H54 (cell line): ENCODE measurements at places on chromosomes 1 and 21.
A peak's percentile ranks its signal among the peaks of the same experiment; 100 is the strongest.

DNA sequence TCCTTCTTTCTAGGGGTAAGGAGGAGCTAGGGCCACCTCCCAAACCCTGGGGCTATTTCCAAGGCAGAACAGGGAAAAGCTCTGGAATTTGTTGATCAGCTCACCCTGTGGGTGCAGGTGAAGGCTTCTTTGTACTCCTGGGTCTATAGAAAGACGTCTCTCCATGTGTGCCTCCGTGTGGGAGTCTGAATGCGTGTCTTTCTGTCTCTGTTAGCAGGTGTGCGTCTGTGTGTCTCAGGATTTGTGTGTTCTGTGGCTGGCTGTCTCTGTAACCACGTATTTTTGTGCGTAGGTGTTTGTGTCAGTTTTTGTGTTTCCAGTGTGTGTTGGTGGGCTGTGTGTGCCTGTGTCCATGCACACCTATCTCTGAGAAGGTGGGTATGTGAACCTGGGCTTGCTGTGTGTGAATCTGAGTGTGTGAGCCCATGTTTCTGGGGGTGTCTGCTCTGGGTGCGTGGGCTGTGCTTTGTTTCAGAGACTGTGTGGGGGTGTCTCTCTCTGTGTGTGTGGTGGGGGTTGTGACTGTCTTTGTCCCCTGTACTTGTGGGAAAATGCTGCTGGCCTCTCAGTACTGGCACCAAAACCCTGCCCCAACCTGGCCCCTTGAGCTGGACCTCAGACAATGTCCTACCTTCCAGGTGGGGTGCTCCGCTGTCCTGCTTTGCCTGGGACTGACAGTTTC, 12.7 kb upstream of the ETV3L start:
- no peak for DNase-seq

DNA sequence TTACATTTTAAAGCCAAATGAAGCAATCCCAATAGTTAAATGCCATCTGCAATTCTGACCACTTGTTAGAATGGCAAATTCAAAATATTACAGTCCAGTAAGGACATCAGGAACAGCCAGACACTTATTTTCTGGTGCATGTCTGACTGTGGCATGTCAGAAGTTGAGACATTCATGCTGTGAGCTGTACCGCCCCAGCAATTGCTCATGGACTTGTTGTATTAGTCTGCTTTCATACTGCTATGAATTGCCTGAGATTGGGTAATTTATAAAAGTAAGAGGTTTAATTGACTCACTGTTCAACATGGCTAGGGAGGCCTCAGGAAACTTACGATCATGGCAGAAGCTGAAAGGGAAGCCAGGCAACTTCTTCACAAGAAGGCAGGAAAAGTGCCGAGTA, 19.1 kb downstream of the DDAH1 start:
- DNase-seq, result no peak

- DNase-seq, result no peak
Measured at GRCh38 chr1:174877208-174877673, 122.5 kb upstream of the CACYBP start.

DNA sequence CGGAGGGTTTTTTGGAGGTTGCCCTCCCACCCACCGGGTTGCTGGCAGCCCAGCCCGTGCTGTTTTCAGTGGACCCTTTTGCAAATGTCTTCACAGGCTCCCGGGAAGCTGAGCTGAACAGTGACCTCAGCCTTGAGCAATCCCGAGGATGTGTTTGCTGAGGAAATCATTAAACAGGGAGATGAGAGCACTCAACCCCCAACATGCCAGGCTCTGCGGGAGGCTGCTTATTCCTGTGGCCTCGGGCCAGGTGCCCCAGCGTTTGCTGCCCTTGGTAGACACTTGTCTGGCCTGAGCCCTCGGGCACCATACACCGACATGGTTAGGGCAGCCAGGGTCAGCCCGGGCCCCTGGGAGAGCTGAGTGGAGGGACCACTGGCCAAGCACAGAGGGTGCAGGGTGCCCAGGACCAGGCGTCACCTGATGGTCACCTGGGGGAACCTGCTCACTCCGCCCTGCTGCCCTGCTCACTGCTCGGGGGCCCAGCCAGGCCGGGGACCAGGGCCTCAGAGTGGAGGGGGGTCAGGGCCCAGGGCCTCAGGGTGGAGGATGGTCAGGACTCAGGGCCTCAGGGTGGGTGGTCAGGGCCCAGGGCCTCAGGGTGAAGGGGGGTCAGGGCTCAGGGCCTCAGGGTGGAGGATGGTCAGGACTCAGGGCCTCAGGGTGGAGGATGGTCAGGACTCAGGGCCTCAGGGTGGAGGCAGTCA, 42.5 kb upstream of the POFUT2 start:
- DNase-seq, result peak; percentile 94

DNA sequence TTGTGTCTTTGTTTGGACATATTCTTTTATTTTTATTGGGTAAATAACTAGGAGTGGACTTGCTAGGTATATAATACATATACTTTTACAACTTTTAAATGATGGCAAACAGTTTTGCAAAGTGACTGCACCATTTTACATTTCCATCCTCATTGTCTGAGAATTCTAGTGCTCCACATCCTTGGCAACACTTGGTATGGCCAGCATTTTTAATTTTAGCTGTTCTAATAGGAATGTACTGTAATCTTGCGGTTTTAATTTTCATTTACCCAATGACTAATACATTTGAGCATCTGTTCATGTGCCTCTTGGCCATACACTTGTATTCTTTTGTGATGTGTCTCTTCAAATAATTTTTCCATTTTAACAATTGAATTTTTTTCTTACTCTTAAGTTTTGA, 37.0 kb upstream of the ATP6V1G3 start:
- DNase-seq, result no peak

DNA sequence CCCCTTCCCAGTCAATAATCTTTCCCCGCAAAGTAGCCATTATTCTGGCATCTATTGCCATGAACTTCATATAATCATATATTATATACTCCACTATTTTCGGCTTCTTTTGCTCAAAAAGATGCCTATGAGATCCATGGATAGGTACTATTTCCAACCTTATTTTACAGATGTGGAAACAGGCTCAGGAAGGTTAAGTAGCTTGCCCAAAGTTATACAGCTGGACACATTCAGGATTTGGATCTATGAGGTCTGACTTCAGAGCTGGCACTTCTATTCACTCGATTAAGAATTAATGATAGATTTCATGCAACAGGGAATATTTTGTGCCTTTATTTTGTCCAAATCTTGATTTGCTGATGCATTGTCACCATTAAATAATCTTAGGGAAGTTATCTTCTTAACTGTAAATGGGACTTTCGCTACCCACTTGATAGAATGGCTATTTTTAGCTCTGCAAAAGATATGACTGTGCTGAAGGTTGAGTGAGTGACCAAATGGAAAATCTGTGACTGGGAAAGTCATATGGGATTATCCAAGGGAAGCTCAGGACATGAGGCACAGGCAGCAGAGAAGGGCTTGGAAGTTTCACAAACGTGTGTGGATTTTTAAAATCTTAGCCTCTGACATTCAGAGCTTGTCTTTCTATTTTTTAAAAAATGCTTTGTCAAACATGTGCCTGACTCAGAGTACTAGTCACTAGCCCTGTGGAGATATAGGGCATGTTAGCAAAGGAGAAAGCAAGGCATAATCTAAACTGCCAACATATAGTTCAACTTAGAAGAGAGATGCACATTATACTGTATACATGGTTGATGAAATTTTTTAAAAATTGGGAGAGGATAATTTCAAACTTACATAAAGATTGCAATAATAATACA, 36.5 kb downstream of the GIPC2 start:
- no peak for DNase-seq

- no peak for DNase-seq
Measured at GRCh38 chr1:9324246-9325096, 31.8 kb downstream of the SPSB1 start.
